ENCODE measurements at places on chromosomes 12 and 14. TPM values are rescaled to one million over a fixed set of nuclear protein-coding genes. Genes with fewer than 3 reads are reported as not detected.

DNA sequence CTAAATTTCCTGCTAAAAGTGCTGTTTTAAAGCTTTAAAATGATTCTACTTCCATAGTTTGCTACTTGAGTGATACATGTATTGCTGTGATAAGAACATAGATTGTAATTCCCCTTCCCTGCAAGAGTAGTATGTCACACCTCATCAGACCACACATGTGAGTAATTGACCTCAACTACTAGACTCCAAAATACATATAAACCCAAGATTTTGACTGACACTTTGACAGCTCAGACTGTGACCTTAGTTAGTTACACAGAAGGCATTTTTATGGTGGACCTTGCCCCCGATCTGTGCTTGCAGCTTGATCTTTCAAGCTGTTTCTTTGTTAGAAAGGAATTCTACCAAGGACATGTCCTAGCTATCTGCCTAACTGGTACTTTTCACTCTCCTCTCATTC lies 18.6 kb downstream of the APOBEC1 start:
- H3K4me1 ChIP-seq, result no peaks in the 10 kb centered on the region
- no peak overlapping the region for H3K4me3 ChIP-seq
- no peaks in the 10 kb centered on the region for H3K27me3 ChIP-seq
- no peak overlapping the region for H3K27ac ChIP-seq

DNA sequence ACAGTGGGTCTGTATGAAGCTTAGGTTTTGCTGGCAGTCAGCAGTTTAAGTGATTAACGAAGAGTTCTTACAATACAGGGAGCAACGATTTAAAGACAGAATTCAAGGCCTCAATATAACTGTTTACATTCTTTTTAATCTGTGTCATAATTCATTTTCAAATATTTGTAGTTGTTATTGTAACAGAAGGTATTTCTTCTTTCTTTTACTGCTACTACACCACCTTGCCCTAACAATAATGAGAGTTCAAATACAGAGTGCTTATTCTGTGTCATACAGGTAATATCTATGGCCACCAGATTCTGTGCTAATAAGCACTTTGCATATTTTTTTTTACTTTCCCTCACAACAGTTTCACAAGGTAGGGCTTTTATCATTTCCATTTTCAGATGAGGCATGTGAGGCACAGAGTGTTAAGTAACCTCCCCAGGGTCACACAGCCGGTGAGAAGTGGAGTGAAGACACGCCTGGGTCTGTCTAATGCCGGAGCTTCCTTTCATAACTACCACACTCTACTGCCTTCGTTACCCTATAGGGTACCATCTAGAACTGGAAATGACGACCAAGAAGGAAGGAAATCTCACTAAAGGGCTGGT lies 81.9 kb downstream of the PELI2 start:
- DNase-seq, result no peak
- H3K27ac ChIP-seq, result no peak overlapping the region
- H3K36me3 ChIP-seq, result no peaks in the 10 kb centered on the region
- no peak overlapping the region for H3K4me3 ChIP-seq
- no peaks in the 10 kb centered on the region for H3K27me3 ChIP-seq

GRCh38 chr14:43449291-43449690 lies 1057.8 kb downstream of the FSCB start:
- no peak overlapping the region for H3K27ac ChIP-seq
- H3K4me3 ChIP-seq, result no peak overlapping the region
- H3K27me3 ChIP-seq, result no peaks in the 10 kb centered on the region
- H3K4me1 ChIP-seq, result no peaks in the 10 kb centered on the region

- no peak for DNase-seq
- H3K27ac ChIP-seq, result no peak overlapping the region
- no peak overlapping the region for H3K4me3 ChIP-seq
- peaks cover 8% of the 10 kb centered on the region for H3K27me3 ChIP-seq
Observed at GRCh38 chr14:104081261-104081835, 4.2 kb upstream of the ASPG start.

DNA sequence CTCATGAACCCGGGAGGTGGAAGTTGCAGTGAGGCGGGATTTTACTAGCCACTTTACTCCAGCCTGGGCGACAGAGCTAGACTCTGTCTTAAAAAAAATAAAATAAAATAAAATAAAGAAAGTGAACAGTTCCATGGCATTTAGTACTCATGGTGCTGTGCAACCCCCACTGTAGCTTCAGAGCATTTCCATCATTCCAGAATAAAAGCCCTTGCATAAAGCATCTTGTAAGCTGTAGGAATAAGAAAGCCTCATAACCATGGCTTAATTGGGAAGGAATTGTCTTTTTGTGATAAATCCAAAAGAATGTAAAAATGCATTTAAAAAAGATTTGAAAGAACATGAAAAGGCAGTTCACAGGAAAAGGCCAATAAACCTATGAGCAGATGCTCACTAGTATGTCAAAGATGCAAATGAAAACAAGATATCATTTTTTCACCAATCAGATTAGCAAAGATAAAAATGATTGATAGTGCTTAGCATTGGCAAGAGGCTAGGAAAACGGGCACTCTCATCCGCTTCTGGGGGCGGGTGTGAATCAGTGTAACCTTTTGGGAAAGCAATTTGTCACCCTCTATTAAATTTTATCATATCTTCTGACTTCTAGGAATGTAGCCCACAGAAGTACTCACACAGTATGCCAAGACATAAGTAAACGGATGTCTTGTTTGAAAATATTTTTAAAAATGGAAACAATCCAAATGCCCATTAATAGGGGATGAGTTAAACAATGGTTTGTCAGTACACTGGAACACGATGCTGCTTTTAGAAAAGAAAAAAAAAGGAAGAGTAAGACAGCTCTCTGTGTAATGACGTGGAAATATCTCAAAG lies 46.6 kb downstream of the CFAP251 start:
- no peaks in the 10 kb centered on the region for H3K27me3 ChIP-seq
- H3K27ac ChIP-seq, result no peak overlapping the region
- H3K36me3 ChIP-seq, result no peaks in the 10 kb centered on the region
- DNase-seq, result no peak
- no peak overlapping the region for H3K4me3 ChIP-seq
- peaks cover 9% of the 10 kb centered on the region for H3K4me1 ChIP-seq

PLCZ1 gene
- total RNA-seq, result not detected

DNA sequence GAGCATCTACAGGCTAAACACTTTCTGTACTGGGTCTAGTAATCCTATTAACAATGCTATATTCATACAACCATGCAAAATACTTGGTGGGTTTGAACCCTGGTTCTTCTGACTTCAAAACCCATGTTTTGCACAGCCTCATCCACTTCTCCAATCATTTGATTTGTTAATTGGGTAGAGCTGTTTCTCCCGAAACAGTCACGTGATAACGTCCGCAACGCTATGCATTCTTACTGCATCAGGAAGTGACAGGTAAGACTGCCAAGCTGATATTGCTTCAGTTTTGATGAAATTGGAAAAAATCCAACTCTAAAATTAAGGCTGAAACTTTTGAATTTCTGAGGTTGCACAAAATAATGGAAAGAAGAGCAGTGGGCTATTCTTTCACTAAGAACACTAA lies 30.4 kb upstream of the RNU6-7 start:
- no peak overlapping the region for H3K4me3 ChIP-seq
- no peak for DNase-seq
- H3K27me3 ChIP-seq, result no peaks in the 10 kb centered on the region

CCDC38 gene
- 0.63 TPM for total RNA-seq

RNASE3 gene
- total RNA-seq, result not detected

TIMM9 gene
- total RNA-seq, result 70.6 TPM

- no peaks in the 10 kb centered on the region for H3K27me3 ChIP-seq
- H3K36me3 ChIP-seq, result peaks cover 8% of the 10 kb centered on the region
- peak overlapping the region; percentile 14 for H3K27ac ChIP-seq
- no peak for DNase-seq
Observed at GRCh38 chr14:49641697-49642129, 6.7 kb upstream of the DNAAF2 start.

GZMH gene
- 74.2 TPM for total RNA-seq

Measured in activated T-cell treated with anti-CD3 and anti-CD28 coated beads, Interleukin-2, amount 50 U/mL, for 72 hours (primary cell).